NB4 (cell line): ENCODE measurements at places on chromosomes 5 and 9.
A peak's percentile ranks its signal among the peaks of the same experiment; 100 is the strongest.

- no peak for DNase-seq
These were observed 155.5 kb upstream of the NUDT12 start for GRCh38 chr5:103718108-103718507.

DNA sequence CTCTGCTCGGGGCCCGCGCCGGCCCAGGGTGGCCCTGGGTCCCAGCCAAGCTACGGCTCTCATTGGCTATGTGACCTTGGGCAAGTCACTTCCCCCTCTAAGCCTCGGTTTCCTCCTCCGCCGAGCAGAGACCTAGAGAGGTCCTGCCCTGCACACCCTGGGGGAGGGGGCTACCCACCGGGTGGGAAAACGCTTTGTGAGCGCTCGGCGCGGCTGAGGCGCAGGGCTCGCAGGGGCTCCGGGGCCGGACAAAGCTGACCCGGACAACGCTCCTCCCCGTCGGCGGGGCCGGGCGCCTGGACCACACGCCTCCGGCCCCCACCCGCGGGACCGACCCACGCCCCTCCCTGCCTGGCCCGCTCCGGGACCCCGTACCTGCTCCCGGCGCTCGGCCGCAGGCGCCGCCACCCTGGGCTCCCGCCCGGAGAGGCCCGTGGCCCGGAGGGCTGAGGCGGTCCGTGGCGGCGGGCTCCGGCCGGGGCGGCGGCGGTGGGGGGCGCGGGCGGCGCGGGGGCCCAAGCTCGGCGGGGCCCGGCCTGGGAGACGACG, 85.7 kb upstream of the MELK start:
- DNase-seq = peak; percentile 81

DNA sequence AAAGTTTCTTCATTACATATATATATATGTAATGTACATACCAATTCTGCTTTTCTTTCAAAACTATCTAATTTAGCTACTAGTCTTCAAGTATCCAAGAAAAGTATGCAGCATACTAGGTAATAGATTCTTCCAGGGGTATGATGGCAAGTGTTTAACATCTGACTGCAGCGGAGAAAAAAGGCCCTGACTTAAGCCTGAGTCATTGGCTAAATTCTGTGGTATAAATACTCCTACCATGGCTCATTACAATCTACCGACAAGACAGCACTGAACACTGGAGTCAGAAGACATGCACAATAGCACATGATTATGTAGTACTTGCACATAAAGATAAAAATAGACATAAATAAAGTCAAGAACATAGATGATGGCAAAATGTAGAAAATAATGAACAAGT, 439.9 kb downstream of the BRINP1 start:
- no peak for DNase-seq

GRCh38 chr5:144487207-144487606, 316.5 kb downstream of the KCTD16 start:
- peak; percentile 6 for DNase-seq

- no peak for DNase-seq
These were observed 146.9 kb downstream of the TENT4A start for GRCh38 chr5:6859951-6860638.

- DNase-seq = no peak
These were observed 54.1 kb downstream of the GARNL3 start for GRCh38 chr9:127318651-127319167.

DNA sequence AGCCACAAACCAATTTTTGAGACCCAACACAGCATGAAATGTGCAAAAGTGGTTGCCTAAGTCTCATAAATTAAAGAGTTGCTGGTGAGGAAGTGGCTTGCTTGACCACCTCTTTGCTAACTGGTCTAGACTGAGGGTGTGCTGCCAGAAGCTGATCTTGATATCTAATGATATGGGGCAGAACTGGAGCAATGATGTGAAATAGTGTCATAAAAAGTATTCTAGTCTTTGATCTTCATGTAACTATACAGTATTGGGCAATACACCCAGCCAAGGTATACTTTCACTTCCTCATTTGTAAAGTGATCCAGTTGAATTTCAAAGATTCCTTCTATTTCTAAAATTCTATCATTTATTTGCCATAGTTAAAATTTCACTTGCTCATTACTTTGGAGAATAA, 5.9 kb upstream of the YTHDC2 start:
- DNase-seq = peak; percentile 71

DNA sequence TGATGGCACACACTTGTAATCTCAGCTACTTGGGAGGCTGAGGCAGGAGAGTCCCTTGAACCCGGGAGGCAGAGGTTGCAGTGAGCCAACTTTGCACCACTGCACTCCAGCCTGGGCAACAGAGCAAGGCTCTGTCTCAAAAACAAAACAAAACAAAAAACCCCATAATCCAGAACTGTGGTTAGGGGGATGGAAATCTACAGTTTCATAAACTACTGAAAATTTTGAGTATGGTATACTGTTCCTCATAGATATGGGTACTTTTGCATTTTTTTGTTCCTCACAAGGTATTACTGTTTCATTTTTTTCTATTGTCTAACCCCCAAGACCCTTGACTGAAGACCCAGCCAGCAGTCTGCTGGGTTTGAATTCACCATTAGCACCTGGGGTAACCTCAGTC, 52.2 kb upstream of the MAP3K1 start:
- DNase-seq = no peak

DNA sequence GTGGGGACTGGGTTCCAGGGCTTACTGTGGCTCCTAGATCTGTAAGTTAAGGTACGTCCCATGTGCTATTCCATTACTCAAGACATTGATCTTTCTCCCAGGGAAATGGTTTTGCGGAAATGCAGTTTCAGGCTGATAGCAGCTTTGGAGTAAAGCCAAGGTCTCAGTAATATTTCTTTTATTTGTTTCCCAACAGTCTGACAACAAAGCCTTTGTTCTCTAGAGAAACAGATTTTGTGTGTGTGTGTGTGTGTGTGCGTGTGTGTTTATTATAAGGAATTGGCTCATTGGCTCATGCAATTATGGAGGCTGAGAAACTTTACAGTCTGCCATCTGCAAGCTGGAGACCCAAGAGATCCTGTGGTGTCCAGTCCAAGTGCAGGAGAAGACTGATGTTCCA, 12.1 kb upstream of the POC5 start:
- no peak for DNase-seq

- DNase-seq = peak; percentile 21
These were observed 700.3 kb upstream of the TYRP1 start for GRCh38 chr9:11992866-11993265.

DNA sequence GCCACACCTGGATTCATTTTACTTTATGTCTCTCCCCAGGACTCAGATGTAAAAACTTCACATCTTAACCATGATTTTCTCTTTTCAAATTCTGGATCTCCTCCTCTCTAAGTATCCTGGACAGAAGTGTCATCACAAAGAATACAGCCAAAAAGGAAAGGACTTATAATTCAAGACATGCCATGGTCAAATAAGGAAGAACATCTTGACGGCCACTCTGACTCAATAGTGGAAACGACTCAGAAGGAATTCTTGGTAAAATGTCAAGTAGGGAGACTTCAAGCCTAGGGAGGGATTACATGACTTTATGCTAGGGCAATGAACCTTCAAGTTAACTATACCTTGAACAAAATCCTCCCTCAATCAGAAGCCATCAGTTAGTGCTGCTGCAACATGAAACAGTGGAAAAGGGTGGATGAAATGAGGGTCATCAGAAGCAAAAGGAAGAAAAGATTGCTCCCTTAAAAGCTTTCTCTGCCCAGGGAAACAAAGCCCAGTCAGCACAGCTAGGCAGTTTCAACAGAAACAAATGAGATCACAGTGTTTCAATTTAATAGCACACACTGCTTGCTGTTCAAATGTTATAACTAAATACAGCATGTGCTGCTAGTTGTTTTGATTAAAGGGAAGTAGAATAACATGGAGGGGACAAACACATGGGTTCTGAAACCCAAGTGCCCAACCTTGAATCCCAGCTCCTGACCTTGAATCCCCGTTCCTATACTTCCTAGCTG, 101.4 kb downstream of the LPAR1 start:
- no peak for DNase-seq

DNA sequence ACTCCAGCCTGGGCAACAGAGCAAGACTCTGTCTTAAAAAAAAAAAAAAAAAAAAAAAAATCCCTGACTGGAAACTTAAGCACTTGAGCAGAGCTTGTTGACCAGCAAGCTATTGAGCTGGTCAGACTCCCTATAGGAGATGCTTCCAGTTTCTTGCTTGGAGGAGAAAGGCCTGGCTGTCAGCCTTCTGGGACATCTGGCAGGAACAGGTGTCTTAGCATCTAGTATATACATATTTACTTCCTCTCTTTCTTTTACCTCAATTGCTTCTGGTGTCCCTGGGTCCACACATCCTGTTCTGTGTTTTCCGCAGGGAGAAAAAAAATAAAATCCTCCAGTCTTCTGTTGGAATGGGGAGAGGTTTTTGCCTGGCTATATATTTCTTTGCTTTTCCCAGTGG, 60.1 kb downstream of the PRKACG start:
- DNase-seq = no peak

DNA sequence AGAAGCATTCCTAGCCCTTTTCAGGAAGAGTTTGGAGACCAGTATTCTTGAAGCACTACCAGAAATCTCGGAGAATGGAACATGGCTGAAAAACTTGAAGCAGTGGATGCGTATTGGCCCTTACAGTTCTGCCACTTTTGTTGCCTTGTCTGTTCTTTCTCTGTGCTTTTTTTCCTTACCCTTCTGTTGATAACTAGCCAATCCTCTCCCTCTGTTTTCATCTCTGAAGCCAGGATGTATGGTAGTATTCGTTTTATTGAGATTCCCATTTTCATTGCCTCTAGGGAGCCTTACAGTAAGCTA, 564 bp upstream of the CCNH start:
- no peak for DNase-seq

GRCh38 chr5:121384359-121384758, 467.3 kb upstream of the FTMT start:
- DNase-seq = no peak

GRCh38 chr9:16191191-16191590, 638.3 kb downstream of the CCDC171 start:
- DNase-seq = no peak

- peak; percentile 88 for DNase-seq
These were observed 51.8 kb upstream of the TGFBR1 start for GRCh38 chr9:99052815-99053715.

- no peak for DNase-seq
These were observed 118.6 kb downstream of the KDM4C start for GRCh38 chr9:6876195-6876894.

DNA sequence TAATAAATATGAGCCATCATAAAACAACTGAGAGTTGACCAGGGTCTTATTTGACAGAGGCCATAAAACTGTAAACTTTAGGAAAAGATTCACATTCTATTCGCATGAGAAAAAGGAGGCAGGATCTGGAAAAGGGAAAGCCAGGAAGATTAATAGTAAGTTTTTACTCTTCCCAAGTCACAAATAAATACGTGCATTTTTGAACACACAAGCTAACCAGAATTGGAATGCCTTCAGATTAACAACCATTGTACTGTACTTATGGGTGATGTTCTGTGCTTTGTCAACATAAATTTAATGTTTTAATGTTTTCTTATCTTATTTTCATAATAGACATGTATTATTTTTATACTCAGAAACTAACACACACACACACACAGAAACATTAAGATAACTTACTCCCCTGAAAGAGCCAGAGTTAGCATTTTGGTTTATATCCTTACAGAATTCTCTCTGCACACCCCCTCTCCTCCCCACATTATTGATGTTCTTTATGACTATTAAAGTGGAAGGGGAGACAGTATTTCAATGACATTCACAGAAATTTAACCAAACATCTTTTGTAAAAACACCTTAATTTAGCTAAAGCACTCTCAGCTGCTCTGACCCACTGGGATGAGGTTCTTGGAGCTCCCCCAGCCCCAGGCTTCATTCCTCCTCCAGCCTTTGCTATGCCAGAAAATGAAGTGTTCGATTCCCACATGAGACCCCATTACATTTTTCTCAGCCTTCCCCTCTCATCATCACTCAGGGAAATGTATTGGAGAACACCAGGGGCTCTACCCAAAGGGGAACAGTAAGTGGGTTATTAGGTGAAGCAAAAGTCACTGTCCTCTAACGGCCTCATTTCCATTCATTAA, 155.5 kb downstream of the ESM1 start:
- no peak for DNase-seq

DNA sequence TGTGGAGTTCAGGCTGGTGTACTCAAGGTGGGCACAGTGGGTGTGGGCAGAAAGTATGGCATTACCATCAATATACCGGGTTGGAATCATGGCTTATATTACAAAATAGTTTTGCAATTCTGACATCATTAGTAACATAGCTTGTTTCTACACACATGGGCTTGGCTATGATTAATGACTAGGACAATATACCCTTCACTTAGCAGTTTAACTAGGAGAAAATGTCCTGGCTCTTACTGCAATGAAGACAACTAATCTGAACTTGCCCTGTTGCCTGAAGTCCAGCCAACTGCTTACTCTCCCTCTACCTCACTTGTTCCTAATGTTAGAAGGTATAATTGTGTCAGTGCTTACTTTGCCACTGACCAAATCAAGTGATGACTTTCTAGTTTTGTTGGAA, 612.5 kb downstream of the EFNA5 start:
- no peak for DNase-seq

- DNase-seq = no peak
These were observed 34.0 kb downstream of the DAP start for GRCh38 chr5:10726913-10727517.

DNA sequence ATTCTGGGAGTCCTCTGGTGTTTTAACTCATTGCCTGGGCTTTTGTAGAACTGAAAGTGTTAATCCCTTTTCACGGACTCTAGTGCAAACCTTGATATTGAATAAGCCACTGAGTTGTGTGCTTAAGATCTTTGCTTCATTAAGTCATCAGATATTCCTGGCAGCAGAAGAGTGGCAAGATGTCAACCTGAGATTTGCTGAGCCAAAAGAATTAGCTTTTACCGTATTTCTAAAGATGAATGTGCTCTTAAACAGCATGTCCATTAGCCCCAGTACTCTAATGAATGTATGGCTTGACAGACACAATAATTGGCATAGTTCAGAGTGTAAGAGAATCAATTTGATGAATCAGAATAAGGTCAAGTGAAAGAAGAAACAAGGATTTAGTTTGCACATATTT, 87.2 kb upstream of the CDH6 start:
- DNase-seq = no peak

DNA sequence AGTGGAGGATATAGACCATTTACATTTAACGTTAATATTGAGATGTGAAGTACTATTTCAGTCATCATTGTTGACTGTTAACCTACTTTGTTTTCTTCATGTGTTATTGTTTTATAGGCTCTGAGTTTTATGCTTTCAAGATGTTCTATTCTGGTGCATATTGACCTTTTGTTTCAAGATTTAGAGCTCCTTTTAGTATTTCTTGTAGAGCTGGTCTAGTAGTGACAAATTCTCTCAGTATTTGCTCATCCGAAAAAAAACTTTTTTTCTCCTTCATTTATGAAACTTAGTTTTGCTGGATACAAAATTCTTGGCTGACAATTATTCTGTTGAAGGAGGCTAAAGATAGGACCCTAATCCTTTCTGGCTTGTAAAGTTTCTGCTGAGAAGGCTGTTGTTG, 91.3 kb downstream of the INVS start:
- DNase-seq = no peak

DNA sequence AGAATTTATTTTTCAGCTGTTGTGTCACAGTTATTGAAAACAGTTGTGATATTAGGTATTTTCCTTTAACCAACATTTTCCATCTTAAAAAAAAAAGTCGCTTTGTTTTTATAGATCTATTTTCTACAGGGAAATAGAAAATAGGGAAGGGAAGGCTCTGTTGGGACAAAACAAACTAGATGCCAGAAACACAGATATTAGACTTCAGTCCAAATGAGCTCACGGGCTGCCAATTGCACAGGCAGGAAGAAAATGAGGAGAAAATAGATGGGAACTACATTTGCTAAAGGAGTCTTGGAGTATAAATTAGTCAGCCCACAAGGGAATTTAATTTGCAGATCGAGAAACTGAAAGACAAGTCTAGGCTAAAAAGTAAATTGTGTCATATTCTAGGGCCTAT, 21.4 kb upstream of the ISOC1 start:
- no peak for DNase-seq
